ENCODE measurements at places on chromosomes 16 and 17.

DNA sequence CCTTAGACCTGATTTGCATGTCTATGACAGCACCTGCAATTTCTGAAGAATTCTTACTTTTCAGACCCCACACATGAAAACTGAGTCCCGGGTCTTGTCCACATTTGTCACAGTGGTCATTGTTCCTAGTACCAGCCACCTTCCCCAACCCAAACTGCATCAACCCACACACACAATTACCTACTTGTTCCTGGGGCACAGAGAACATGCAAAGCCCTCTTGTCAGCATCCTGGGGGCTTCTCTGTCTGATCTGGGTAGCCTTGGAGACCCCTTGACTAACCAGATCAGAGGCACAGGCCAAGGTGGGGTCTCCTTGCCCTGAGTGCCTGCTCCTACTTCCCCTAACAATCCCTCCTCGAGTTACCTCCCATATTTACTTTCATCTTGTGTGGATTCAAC, 36.7 kb upstream of the PIK3R6 start:
- DNase-seq: no peak

DNA sequence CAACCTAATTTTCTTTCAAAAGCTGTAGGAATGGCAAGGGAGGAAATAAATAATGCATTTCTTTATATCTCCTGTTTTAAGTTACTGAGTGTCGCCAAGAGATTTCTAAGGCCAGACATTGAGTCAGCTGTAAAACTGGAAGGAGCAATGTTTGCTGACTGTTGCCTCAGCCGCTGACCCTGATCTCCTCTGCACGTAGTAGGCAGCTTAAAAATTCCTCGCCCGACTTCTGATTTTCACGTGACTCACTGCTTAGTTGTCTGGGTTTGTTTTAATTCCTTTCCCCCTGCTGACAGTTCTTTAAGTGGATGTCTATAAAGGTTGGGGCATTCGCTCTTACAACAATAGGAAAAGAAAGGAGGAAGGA, 100.6 kb downstream of the WWOX start:
- no peak for DNase-seq

GRCh38 chr17:59371416-59372100, 40.1 kb downstream of the YPEL2 start:
- DNase-seq: no peak

DNA sequence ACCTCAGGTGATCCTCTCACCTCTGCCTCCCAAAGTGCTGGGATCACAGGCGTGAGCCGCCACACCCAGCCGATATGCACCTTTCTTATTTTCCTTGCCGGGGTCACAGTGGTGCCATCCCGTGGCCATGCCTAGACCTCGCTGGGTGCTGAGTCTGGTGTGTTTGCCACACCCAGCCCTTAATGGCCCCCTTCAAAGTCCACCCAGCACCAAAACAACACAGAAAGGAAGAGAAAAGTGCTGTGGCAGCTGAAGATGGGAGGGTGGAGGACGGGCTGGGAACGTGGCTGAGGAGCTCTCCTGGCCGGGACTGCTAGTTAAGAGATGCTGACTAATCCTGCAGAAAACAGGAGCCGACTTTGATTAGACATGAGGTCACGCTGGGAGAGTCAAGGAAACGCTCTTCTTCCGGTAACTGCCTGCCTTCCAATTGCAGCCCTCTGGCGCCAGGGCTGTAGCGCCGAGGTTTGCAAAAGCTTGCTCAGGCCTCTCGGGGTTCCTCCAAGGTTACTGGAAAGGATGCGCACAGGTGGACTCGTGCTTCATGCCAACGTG, 10.9 kb downstream of the SLC43A2 start:
- no peak for DNase-seq

- no peak for DNase-seq
Observed at GRCh38 chr16:10806698-10807097, 11.9 kb downstream of the TVP23A start.

GRCh38 chr17:732067-732901, at the start of gene TLCD3A:
Gene TLCD3A (plus strand): TSS chr17:732596. CDS start chr17:732648, 52 bp downstream.
- DNase-seq: no peak

DNA sequence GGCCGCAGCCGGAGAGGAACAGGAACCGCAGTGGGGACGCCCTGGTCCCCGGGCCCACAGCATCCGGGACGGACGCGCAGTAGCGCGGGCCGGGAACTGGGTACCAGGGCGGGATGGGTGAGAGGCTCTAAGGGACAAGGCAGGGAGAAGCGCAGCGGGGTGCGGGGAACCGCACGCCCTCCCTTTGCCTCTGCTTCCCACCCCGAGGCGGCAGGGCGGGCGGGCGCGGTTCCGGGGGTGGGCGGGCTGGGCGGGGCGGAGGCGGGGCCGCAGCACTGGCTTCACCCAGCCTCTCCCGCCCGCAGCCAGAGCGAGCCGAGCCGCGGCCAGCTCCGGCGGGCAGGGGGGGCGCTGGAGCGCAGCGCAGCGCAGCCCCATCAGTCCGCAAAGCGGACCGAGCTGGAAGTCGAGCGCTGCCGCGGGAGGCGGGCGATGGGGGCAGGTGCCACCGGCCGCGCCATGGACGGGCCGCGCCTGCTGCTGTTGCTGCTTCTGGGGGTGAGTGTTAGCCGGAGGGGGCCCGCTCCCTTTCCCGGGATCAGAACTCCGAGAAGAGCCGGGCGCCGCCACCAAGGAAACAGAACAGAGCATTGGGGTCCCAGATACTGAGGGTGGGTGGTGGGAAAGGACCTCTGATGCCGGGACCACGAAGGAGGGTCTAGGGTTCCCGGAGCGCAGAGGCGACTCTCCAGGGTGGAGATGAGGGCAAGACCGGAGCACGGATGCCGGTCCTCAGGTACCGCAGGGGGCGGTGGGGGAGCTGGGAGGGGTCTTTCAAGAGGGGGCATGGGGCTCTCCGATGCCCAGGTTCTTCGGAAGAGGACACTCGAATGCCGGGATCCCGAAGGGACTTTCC, at the start of gene NGFR:
Gene NGFR, plus strand, starts transcription at position 308 of the 856 bp plus-strand sequence. Its CDS starts 125 bp downstream, at position 433.
- DNase-seq: peak; percentile 34

- DNase-seq: no peak
Observed at GRCh38 chr16:995087-995486, 13.5 kb downstream of the SOX8 start.

GRCh38 chr17:44204441-44204882, 4.8 kb upstream of the ATXN7L3 start:
- DNase-seq: no peak

DNA sequence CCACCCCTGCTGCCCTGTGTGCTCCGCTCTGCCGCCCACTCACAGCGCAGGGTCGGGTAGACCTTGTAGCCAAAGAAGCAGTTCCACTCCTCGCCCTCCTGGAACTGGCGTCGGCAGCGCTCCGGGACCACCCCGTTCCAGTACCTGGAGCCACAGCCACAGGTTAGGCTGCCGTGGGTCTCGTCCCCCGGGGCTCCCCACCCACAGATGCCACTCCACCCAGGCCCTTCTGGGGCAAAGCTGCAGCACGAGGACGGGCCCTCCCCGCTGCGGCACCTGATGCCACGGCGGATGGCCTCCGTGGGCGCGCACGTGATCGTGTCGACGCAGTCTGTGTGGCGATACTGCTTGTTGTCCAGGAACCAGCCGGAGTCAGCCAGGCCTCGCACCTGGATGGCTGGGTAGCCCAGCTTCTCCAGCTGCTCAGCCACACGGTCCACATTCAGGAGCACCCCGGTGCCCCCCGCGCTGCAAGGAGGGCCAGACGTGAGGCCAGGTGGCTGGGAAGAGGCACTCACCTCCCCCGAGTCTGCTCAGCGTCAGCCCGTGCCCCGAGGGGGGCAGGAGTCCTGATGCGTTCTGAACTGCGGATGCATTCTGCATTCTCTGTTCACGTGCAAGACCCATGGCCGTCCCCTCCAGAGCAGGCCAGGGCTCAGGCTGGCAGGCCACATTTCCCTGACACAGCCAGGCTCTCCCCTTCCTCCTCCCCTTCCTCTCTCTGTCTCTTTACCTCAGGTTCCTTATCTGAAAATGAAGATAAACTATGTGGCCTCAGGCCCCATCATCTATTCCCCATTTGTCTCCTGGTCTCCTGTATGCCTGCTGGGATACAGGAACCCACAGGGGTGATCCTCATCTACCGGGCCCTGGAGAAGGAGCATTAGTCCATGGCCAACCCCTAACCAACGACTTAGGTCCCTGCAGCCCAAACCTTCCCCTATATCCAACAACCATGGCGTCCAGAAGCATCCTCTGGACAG, 4.1 kb downstream of the NOTUM start:
- DNase-seq: no peak

DNA sequence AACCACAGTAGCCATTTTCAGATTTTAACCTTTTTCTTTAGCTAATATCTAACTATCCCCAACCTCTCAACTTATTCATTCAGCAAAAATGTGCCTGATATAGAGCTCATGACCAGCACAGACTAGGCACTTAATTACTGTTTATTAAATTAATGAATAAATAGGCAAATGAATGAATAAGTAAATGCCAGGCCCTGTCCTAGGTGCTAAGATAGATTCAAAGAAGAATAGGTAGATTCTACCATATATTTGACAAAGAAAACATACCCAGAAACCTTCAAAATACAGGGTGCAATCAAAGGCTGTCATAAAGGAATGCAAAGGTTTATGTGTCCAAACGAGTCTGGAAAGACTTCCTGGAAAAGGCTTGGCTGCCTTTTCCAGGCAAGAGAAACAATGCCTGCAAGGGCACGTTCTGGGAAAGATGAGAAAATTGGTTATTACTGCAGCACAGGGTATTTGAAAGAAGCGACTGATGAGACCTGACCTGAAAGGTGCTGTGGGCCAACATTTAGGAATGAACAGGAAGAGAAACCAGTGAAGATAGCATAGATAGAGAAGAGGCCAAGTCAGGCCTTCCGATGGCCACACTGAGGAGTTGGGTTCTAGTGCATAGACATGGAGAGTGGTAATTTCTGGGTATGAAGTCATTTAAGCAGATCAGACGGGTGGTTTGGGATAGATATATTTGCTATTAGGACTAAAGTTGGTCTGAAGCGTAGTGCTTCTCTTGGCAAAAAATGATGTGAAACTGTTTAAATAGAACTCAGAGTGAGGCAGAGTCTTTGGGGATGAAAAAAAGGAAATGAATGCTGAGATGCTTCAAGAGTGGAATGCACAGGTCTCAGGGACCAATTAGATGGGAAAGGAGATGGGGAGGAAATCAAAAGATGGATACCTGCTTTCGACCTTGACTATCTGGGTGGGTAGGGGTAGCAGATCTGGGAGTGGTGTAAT, 11.4 kb upstream of the CCL2 start:
- no peak for DNase-seq

- no peak for DNase-seq
Observed at GRCh38 chr17:16676676-16677268, 13.3 kb upstream of the CCDC144A start.

GRCh38 chr17:82092995-82093751, 4.9 kb downstream of the FASN start:
- no peak for DNase-seq

DNA sequence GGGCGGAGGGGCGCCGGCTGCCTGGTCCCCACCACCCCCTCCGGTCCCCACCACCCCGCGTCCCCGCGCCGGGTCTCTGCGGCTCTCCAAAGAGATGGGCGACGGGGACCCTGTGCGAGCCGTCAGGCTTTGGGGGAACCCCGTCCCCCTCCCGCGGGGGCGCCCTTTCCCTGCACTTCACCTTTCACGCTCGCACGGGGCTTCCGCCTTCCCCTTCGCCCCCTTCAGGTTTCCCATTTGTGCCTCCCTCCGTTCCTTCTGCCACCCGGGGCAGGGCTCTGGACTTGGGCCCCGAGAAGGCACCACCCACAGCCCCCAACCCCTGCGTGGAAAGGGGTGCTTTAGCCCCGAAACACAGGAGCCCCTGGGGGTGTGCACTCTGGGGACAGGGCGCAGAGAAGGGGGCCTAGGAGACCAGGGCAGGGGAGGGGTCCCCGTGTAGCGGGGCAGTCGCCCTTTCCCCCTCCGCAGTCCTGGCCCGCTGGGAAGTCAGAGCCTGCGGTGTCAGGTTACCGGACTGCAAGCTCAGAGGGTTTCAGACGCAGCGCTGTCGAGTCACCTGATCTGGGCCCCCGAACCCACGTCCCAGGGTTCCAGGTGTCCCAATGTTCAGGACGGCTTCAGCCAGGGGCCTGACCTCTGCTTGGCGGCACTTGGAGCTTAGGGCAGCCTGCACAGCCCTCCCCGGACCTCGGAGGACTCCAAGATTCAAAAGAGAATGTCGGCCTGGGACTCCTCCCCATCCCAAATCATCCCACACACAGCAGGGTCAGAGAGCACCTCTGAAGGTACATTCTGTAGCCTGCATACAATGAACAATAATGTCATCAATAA, 6.7 kb upstream of the CCDC92B start:
- peak; percentile 4 for DNase-seq

GRCh38 chr17:40909351-40909750, 24.3 kb upstream of the KRT20 start:
- peak; percentile 85 for DNase-seq

- DNase-seq: no peak
Observed at GRCh38 chr16:12009462-12009861, 32.9 kb downstream of the SNX29 start.

DNA sequence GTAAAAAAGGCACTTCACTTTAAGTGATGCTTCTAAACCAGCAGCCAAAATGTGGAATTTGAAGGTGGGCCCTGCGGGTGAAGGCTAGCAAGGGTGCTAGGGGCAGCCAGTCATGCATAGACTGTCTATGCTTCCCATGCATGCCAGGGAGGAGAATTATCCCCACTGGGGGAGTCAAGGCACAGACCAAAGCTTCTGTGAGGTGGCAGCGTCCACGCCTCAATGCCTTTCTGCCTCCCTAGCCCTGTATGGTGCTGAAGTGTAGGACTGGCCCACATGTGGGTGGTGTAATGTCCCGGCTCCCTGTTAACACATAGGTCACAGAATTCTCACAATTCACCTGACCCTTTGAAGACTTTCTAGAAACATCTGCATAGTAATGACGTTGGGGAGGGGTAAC, 1.9 kb downstream of the HS3ST2 start:
- no peak for DNase-seq

GRCh38 chr17:15341385-15341849, at the start of gene TEKT3:
Gene TEKT3 (minus strand): TSS chr17:15341597. CDS start chr17:15331585, 10,012 bp downstream.
- peak; percentile 64 for DNase-seq

- DNase-seq: no peak
Observed at GRCh38 chr17:82956726-82957468, 117.1 kb upstream of the ZNF750 start.

DNA sequence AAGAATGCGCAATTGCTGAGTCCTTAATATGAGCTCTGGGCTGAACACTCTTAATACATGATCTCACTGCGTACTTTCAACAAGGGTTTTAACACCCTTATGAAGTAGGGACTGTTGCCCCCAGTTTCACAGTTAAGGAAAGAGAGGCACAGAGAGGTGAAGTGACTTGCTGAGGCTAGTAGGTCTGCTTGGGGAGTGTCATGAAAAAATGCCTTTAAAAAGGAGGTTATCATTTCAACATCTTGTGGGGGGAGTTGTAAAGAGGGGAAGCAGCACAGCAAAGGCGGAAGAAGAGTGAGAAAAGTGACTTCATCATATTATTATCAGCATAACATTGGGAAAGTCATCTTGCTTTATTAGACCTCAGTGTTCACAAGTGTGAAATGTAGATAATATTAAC, 2.1 kb downstream of the CCL4L2 start:
- DNase-seq: no peak

DNA sequence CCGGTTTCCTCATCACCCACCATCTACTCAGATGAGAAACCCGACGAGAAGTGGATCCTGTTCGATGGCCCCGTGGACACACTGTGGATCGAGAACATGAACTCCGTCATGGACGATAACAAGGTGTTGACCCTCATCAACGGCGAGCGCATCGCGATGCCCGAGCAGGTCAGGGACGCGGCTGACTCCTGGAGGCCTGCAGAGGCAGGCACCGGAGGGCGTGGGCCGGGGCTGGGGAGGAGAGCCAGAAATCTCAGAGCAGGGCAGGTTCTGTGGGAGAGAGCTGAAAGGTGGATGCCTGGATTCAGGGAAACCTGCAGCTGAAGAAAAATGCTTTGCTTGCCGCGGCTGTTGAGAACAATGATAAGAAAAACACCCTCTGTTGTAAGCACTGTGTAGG, 47.2 kb upstream of the KDM6B start:
- no peak for DNase-seq

GRCh38 chr17:17021194-17021863, 20.9 kb upstream of the MPRIP start:
- DNase-seq: no peak

Data from NCI-H510A treated with DMSO at 0.1 percent for 48 hours (cell line).